ENCODE measurements at places on chromosomes 3 and 15.

DNA sequence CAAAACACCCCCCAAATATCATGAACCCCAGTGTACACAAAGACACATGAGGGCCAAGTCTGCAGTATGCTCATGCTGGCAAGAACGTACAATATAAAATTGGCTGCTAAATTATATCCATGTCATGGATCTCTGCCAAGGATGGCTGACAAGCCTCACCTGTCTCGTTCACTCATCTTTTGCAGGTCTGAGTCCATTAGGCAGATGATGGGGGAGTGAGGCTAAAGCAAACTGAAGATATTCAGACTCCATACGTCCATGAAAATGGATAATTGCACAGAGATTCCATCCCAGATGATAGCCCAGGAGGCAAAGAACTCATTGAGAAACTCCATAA, 122.3 kb upstream of the PTPRG start:
- no peak for DNase-seq

DNA sequence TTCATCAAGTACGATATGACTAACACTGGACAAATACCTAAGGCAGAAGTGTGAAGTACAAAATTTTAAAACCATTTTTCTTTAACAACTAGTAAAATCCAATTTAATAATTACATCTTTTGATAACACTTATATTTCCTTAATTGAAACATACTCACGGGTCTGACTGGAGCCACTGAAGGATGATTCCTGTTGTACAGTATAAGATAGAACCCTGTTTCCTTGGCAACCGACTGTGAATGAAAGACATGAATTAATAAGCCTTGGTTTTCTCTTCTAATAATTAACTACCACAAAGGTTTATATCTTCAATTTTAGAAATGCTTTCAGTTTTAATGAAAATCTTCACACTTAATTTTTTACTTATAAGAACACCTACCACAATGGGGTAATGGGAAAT, 19.4 kb downstream of the DHX36 start:
- no peak for DNase-seq

GRCh38 chr3:132008837-132009236, 26.0 kb downstream of the CPNE4 start:
- DNase-seq: no peak

- DNase-seq: no peak
Measured at GRCh38 chr15:101482526-101483371, 6.8 kb downstream of the PCSK6 start.

- DNase-seq: no peak
Measured at GRCh38 chr3:113507501-113508067, 7.4 kb downstream of the SPICE1 start.

GRCh38 chr3:186964071-186964470, 33.7 kb downstream of the ST6GAL1 start:
- no peak for DNase-seq

DNA sequence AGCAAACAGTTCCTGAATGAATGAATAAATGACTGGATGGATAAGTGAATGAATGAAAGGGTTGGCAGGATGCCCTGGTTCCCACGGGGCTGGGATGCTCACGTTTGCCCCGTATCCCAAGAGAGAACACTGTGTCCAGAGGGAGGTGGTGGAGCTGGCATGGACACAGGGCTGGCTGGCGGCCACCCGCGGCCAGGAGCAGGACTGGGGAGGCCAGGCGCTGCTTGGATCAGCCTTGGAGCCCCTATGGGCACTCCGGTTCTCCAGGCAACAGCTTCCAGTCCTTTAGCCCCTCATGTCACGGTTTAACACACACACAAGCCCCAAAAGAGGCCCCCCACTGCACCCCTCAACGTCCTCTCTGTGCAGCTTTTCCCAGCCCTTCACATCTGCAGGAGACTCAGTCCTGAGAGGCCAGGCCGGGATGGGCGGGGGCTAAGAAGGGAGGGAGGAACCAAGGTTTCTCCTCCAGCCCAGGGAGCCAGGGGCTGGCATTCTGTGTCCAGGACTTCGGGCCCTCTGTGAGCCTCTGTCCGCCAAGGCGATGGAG, 86.0 kb upstream of the ALDH1L1 start:
- DNase-seq: no peak

- no peak for DNase-seq
Measured at GRCh38 chr3:182793663-182794454, 555 bp downstream of the ATP11B start.

- DNase-seq: no peak
Measured at GRCh38 chr3:9784965-9785364, 7.3 kb downstream of the TADA3 start.

DNA sequence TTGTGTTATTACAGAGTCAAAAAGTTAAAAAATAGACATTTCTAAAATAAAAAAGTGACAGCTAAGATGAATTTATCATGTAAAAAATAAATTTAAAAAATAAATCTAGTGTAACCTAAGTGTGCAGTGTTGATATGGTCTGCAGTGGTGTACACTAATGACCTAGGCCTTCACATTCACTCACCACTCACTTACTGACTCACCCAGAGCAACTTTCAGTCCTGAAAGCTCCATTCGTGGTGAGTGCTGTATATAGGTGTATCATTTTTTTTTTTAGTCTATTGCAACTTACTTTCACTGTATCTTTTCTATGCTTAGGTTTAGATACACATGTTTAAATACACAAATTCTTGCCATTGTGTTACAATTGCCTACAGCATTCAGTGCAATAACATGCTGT, 459.4 kb upstream of the ROBO1 start:
- no peak for DNase-seq

DNA sequence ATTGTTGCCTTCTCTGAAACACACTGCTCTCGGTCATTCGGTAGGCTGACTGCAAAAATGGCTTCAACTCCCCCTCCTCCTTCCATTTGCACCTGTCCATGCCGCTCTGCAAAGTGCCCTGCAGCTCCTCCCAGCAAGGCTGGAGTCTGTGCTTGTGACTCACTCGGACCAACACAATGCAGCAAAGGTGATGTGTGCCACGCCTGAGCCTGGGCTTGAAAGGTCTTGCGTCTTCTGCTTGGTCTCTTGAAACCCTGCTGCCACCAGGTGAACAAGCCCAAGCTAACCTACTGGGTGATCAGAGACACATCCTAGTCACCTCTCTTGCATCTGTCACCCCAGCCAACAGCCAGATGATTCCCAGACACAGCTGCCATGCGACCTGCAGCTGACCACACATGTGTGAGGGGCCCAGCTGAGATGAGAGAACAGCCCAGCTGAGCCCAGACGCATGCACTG, 71.1 kb downstream of the MGLL start:
- no peak for DNase-seq

GRCh38 chr15:98899272-98900021, 108.1 kb downstream of the PGPEP1L start:
- no peak for DNase-seq

GRCh38 chr3:185740133-185740532, 84.7 kb downstream of the IGF2BP2 start:
- no peak for DNase-seq

- DNase-seq: no peak
Measured at GRCh38 chr3:141561426-141562034, 74.7 kb downstream of the RASA2 start.

DNA sequence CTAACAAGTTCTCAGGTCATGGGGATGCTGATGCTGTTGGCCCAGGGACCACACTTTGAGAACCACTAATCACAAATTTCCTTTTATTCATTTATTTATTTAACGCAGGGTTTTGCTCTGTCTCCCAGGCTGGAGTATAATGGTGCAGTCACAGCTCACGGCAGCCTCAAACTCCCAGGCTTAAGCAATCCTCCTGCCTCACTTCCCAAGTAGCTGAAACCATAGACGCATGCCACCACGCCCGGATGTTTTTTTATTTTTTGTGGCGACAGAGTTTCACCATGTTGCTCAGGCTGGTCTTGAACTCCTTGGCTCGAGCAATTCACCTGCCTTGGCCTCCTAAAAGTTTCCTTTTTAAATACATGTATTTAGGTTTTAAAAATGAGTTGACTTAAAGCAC, 20.7 kb upstream of the ISLR2 start:
- DNase-seq: no peak

DNA sequence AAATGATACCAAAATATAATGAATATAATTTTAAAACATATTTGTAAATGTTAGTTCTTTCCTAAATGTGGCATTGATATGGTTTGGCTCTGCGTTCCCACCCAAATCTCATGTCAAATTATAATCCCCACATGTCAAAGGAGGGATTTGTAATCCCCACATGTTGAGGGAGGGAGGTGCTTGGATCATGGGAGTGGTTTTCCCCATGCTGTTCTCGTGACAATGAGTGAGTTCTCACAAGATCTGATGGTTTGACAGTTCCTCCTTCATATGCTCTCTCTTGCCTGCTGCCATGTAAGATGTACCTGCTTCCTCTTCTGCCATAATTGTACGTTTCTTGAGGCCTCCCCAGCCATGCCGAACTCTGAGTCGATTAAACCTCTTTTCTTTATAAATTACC, 12.0 kb downstream of the CGGBP1 start:
- no peak for DNase-seq

DNA sequence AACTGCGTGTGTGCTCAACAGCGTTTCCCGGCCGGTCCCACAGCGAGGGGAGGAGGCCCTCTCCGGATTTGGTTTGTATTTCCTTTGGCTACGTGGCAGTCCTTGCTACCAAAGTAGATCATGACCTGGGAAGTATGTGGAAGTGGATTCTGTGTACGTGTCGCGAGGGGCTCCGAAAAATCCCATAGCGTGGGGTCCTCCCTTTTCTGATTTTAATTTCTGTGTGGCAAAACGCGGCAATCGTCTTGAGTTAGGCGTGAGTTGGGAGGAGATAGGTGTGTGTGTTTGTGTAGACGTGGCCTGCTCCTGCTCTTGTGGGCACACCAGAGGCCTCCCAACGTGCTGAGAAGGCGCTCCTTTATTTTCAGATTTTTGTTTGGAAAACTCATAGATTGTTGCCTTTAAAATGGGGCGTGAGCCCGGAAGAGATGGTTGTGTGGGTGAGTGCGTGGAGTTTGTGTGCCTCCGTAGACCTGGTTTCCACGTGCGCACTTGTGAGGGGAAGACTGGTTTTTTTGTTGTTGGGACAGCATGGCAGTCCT, 1.2 kb downstream of the TRIM71 start:
- no peak for DNase-seq

- no peak for DNase-seq
Measured at GRCh38 chr3:57135964-57136719, 29.0 kb downstream of the IL17RD start.

DNA sequence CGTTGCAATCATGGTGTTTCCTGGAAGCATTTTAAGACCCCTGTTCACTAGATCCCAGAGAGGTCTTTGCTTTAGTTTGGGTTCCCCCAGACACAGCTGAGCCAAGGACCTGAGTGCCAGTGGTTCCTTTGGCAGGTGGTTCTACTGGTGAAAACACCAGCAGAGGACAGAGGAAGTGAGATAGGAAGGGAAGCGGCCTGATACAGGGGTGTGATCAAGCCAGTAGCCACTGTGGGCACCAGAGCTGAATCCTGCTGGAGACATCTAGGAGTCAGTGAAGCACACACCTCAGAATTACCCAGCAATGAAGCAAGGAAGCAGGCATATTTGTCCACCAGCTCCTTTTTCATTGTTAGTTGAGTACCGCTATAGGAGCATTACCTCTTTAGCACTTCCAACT, 243.2 kb upstream of the NR2E3 start:
- DNase-seq: no peak

DNA sequence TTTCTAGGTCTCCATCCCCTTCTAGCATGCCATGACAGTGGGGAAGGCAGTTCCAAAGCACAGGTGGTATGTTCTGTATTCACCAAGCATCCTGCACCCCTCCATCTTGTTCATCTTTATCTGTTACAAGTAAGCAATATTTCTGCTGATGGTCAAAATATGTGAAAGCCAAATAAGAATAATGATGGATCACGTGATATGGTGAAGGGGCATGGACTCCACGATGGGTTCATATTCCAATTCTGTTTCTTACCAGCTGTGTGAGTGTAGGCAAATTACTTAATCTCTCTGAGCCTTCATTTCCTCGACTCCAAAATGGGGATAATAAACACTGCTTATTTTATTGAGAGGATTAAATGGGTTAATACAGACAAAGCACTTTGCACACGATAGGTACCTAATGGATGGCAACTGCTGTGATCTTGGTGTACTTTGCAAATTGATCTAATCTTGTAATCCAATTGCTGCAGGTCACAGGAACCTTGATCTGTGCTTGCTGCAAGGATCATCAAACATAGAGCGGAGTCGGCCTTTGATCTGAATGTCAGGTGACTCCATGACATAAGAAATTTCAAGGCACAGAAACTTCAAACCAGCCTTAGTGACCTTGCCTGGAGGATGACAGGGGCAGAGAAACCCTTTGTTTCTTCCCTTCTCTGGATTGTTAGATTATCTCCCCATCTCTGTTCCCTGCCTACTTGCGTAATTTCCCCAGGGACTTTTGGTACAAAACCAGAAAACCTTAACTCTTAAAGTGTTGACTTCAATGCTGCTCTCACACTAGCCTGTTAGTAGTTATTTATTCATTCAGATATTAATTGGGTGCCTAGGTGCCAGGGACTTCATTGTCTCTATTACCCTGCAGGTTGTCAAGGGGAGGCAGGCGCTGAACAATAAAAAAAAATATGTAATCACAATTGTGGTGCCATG, 25.8 kb downstream of the SIAH2 start:
- DNase-seq: no peak

DNA sequence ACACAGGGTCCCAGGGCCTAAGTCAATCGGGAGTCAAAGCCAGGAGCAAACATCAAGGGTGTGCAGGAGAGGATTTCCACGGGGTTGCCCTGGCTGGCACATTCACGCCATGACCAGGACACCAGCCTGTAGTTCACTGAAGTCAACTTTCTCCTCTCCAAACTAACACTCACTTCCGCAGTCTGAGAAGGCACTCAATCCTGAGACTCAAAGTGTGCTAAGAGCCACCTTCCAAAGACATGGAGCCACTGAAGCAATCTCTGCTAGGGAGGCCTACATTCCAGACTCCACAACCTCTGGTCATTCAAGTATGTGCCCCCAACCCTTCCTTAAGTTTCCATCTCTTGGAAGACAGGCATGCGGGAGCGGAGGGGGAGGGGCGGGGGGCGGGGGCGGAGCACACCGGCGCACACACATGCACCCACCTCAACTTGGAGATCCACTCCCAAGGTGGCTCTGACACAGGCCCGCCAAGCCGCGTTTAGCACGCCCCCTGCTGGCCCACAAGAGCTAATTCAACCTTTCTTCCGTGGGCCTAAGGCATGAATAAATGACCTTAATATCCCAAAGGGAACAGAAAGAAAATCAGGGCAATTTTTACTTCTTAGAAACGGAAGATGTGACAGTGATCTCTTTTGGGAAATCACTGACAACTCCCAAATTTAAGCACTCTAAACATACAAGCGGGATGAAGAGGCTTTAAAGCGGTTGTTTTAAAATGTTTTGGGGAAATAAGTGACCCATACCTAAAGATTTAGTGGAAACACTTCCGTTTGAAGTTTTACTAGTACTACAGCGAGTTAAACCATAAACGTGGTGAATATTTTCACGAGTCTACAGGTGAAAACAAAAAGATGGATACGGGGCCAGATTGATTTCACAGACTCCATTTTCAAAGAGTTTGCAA, 162.5 kb upstream of the CHRNA7 start:
- no peak for DNase-seq

GRCh38 chr3:57157545-57157944, 7.6 kb downstream of the IL17RD start:
- DNase-seq: no peak

GRCh38 chr3:85862893-85863455, 904.2 kb downstream of the CADM2 start:
- no peak for DNase-seq

Data from D721Med (cell line).